Calu3 (cell line): ENCODE measurements at places on chromosomes 4 and X. TPM values are rescaled to one million over a fixed set of nuclear protein-coding genes. Genes with fewer than 3 reads are reported as not detected.

- no peak for DNase-seq
These were observed 276.5 kb downstream of the FAT4 start for GRCh38 chr4:125591290-125591689.

- no peak for DNase-seq
These were observed 28.9 kb downstream of the PDK3 start for GRCh38 chrX:24493740-24494581.

- no peak for DNase-seq
These were observed 51.9 kb upstream of the DHRSX start for GRCh38 chrX:2552621-2553201.

Gene TCEAL6
- total RNA-seq, result not detected in 2 replicates

Gene CFP
- 1.2 and 1.4 TPM in 2 replicates for total RNA-seq
